ENCODE measurements at places on chromosomes 3 and 15. TPM values are rescaled to one million over a fixed set of nuclear protein-coding genes. Genes with fewer than 3 reads are reported as not detected.

The OR5K2 gene
- not detected for total RNA-seq

The GOLGA8T gene
- 1.0 TPM for total RNA-seq

The MELTF gene
- total RNA-seq: 8.7 TPM

- H3K4me3 ChIP-seq: no peak overlapping the region
- H3K27me3 ChIP-seq: peaks cover 92% of the 10 kb centered on the region
- H3K27ac ChIP-seq: no peak overlapping the region
These were observed 50.2 kb downstream of the IMPG2 start for GRCh38 chr3:101270149-101270548.

GRCh38 chr3:184196536-184196935, 10.5 kb downstream of the ABCF3 start:
- DNase-seq: no peak
- H3K27ac ChIP-seq: no peak overlapping the region
- H3K4me3 ChIP-seq: no peak overlapping the region
- H3K36me3 ChIP-seq: peaks cover 24% of the 10 kb centered on the region

GRCh38 chr3:27805282-27805681, 83.2 kb upstream of the EOMES start:
- no peak for DNase-seq
- H3K4me1 ChIP-seq: peaks cover 7% of the 10 kb centered on the region
- H3K36me3 ChIP-seq: no peaks in the 10 kb centered on the region
- H3K4me3 ChIP-seq: no peak overlapping the region
- H3K27ac ChIP-seq: no peak overlapping the region

- H3K4me1 ChIP-seq: peaks cover 50% of the 10 kb centered on the region
- no peaks in the 10 kb centered on the region for H3K27me3 ChIP-seq
- H3K4me3 ChIP-seq: no peak overlapping the region
- peaks cover 5% of the 10 kb centered on the region for H3K36me3 ChIP-seq
- no peak overlapping the region for H3K27ac ChIP-seq
- no peak for DNase-seq
These were observed 163.4 kb upstream of the NR2E3 start for GRCh38 chr15:71646767-71647486.

DNA sequence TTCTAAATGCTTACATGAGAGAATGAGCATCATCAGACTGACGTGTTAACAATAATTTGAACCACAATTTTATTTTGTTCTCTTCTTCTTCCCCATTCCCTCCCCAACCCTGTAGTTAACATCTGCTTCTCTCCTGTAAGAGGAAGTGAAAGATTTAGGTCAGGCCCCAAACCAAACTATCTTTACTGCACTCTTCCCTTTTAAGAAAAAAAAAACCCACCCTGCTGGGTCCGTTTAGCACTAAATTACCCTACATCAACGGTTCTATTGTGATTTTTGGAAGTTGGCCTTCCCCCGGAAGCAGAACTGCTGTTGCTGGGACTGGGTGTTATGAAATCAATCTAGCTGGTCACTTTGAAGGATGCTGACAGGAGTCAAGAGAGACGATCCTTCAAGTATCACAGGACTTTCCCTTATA, 49.4 kb downstream of the NFKBIZ start:
- no peak overlapping the region for H3K4me3 ChIP-seq
- H3K36me3 ChIP-seq: peaks cover 11% of the 10 kb centered on the region
- no peak overlapping the region for H3K27ac ChIP-seq
- H3K27me3 ChIP-seq: no peaks in the 10 kb centered on the region
- no peak for DNase-seq

GRCh38 chr15:32878869-32879805, 161.3 kb downstream of the GREM1 start:
- DNase-seq: no peak
- no peaks in the 10 kb centered on the region for H3K36me3 ChIP-seq
- H3K27me3 ChIP-seq: no peaks in the 10 kb centered on the region
- no peak overlapping the region for H3K27ac ChIP-seq

Data from WTC11 (cell line).